ENCODE measurements at places on chromosomes 4 and X.

DNA sequence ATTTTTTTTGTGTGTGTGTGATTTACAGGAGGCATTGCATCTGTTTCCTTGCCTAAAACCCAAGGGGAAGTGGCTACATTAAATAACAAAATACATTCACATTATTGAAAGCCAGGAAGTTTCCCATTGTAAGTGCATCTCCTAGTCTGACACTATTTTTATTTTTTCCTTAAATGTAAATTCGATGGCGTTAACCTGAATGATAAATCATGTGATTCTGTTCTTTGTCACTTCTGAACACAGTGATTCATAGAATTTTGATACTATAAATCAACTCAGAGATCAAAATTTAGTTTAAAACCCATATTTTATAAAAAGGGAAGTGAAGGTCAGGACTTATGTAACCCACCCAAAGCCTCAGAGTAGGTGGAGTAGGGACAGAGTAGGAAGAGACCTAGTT, 258.1 kb downstream of the GABRG1 start:
- DNase-seq = no peak

DNA sequence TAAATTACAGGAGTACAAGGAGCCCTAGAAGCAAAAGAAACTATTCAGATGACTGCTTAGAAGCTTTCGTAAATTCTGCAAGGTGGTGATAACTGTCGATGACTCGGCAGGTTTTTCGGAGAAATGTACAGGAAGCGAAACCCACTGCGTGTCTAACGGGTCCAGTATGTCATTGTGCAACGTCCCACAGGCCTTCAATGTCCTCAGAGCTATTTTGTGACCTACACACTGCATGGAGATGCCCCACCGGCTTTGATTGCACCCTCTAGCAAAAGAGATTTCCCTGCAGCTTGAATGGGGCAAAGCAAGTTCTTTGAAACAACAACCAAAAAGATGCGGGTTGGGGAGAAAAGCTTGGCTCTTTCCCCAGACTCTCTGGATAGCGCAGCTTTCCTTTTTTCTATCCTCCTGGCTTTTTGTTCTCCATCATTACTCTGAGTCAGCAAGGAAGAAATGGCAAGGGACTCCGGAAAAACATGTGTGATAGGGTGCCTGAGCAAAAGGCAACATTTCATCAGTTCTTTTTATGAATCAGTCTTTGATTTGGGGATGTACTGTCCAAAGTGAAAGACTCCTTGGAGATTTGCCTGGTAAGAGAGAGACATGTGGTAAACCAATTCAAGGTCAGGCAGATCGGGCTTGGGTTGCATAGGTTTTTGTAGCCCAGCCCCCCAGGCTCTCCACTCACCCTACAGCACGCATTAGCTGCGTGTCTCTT, 112.0 kb upstream of the TBL1X start:
- DNase-seq = no peak

- no peak for DNase-seq
Measured at GRCh38 chr4:184796906-184797305, 28.9 kb downstream of the ACSL1 start.

- DNase-seq = no peak
Measured at GRCh38 chr4:4344915-4345527, 41.9 kb upstream of the NSG1 start.

DNA sequence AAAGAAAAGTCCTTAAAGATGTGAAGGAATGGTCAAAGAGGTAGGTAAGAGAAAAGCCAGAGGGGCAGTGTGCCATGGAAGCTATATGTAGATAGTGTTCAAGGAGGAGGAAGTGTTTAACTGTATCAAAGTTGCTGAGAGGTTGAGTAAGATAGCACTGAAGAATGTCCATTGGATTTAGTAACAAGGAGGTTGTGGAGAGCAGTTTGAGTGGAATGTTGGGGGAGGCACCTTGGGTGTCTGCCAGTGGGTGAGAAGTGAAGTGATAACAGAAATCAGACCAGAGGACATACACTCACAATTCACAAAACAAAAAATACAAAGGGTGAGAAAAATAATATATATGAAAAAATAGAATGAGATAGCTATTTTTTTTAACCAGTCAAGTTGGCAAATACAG, 121.3 kb upstream of the AMOT start:
- DNase-seq = no peak

GRCh38 chrX:122817321-122817955, 366.6 kb upstream of the GRIA3 start:
- no peak for DNase-seq

DNA sequence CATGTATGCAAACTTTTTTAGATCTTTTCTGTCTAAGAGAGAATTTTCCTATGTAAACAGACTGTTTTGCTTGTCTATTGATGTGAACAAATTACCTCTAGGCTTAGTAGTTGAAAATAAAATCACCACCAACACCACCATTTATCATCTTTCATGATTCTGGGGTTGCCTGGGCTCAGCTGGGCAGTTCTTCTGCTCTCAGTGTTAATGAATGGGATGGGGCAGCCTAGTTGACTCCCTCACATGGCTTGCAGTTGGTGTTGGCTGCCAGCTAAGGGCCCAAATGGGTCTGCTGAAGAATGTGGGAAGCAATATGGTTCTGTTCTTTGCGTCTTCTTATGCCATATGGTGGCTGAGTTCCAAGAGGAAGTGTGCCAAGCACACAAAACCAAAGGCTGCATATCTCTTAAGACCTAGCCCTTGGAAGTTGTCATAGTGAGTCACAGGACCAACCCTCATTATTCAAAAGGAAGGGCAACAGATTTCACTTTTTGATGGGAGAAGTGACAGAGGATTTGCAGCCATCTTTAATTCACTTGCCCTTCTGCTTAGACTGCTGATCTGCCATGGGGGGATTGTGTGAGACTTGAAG, 17.9 kb downstream of the REELD1 start:
- no peak for DNase-seq

DNA sequence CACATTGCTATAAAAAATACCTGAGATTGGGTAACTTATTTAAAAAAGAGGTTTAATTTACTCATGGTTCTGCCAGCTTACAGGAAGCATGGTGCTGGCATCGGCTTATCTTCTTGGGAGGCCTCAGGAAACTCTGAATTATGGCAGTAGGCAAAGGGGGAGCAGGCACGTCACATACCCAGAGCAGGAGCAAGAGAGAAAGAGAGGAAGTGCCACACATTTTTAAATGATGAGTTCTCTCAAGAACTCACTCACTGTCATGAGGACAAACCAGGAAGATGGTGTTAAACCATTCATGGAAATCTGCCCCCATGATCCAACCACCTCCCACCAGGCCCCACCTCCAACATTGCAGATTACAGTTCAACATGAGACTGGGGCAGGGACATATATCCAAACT, 10.0 kb upstream of the AFF1 start:
- DNase-seq = no peak

DNA sequence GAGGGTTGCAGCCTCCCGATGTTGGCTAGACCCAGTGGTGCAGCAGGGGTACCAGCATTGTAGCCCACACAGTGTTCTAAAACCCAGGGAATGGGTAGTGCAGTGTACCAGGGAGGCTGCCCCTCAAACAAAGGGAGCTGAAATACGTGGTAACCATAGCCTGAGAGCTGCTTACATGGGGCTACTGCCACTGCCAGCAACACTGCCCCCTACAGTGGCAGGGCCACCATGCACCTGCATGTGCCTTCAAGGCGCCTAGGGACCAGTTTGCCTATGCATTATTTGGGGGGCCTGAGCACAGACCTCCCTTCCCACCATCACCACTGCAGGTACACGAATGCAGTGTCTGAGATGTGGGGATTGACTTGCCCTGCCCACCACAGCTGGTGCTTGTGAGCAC, 21.0 kb upstream of the BMP15 start:
- no peak for DNase-seq

- DNase-seq = no peak
Measured at GRCh38 chr4:5971078-5971450, 47.2 kb downstream of the C4orf50 start.

GRCh38 chr4:141028024-141028529, 105.2 kb downstream of the RNF150 start:
- DNase-seq = no peak

DNA sequence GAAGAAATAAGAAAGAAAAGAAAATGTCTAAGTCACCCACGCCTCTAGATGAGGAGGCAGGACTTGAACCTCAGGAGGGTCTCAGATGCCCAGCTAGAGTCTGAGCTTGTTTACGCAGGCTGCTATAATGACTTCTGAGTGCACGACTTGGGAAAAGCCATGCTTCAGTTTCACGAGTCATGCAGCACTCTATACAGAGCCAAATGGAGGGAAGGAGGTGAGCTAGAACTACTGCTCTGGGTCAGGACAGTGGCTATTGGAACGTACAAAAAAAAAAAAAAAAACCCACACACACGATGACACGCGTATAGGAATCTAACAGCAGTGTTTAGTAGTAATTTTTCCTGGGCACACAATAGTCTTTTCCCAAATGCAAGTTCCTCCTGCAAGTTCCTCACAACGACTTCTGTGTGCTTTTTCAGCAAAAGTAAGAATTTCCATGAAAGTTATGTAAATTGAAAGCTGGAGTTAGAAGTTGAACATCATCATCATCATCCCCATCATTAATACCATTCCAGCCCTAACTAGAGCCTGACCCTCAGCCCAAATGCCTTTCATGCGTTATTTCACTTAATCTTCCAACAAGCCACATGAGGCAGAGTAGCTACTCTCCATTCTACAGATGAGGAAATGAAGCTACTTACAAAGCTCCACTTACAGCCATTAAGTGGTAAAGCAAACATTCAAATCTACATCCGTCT, 36.6 kb downstream of the IRF2 start:
- DNase-seq = no peak

DNA sequence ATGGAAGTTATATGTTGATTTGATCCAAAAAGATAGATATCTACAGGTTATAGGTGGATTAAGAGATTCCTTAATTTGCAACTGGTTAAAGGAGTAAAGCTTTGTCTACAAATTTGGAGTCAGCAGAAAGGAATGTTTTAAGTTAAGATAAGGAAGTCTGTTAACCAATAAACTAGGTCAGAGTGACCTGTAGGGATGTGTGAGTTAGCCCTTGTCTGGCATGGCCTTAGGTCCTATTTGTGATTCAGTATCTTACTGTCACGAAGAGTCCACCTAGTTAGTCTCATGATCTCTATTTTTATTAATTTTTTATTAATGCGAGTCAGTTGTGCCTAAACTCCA, 230.8 kb downstream of the INPP4B start:
- DNase-seq = no peak

GRCh38 chr4:100082852-100083251, 107.4 kb downstream of the DDIT4L start:
- no peak for DNase-seq

- DNase-seq = no peak
Measured at GRCh38 chr4:135838889-135839288, 1637.3 kb upstream of the PABPC4L start.
